NCI-H1436 treated with DMSO at 0.1 percent for 48 hours (cell line): ENCODE measurements at places on chromosomes 2 and 18.

DNA sequence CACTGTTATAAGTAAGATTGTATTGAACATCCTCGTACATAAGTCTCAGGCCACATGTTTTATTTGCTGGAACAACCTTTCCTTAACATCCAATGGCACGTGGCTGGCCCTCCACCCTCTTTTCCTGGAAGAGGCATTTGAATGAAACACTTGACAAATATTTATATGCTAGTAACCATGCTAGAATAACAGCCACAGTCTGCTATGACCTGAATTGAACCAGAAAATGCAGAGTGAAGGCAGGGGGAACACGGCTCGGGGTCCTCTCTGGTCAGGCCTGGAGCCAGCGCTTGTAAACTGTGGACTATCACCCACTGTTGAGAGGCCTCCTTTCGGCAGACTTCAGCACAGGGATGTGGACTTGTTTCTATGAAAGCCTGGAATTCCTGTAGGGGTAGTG lies 198.2 kb upstream of the COPS8 start:
- DNase-seq = no peak

DNA sequence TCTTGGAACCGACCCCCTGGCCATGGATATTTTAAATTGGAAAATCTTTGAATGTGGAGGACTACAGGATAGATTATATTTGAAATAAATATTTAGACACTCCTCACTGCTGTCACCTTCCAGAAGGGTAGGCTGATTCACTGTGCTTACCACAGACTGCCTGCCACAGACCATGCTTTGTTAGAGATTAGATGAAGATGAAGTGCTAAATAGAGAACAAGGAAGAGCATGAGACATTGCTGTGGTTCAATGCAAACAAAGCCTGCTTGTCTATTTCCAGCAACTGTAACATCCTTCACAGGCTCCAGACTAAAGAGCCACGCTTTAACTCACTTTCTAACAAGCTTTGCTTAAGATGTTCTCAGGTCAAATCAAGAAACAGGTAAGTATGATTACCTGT lies 81.0 kb upstream of the TMEM17 start:
- DNase-seq = no peak

DNA sequence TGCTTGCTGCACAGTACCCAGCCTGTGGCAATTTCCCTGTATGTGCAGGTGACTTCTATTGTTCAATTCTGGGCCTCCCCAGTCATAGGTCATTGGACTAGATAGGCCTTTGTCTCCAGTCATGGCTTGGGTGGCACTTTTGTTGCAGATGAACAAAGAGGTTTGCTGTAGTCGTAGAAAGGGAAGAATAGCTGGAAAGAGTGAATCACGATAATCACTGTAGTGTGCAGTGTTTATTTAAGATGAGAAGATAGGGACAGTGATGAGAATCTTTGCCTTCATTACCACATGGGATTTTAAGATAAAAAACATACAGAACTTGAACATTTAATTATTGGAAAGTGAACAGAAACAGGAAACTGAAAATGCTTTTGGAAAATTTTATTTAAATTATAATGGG lies 156.1 kb upstream of the CYRIA start:
- peak; percentile 83 for DNase-seq

- DNase-seq = no peak
These were observed 46.7 kb upstream of the ZNF804A start for GRCh38 chr2:184551626-184552025.

- no peak for DNase-seq
These were observed 81.3 kb downstream of the LIMS1 start for GRCh38 chr2:108615480-108616090.

DNA sequence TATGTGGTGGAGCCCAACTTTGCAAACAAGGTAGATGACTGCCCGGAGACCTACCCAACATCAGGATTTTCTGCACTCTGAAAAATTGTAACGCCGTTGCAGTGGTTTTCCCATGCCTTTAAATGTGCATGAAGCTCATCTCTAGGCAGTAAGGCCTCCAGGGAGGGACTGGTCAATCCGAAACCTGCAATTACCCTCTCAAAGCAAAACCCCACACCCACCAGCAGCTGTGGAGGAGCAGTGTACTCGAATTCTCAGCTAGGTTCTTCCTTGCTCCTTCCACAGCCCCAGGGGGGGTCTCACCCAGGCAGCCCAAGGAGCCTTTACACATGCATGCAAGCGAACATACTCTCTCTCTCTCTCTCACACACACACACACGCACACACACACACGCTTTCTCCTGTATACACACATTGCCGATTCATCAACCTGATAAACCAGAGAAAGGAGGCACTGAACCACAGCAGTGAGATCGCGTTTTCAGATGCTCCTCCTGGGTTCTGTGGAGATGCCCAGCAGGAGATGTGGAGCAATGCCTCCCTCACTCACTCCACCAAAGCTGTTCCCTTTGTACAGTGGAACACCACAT lies 109.2 kb downstream of the VIT start:
- no peak for DNase-seq

- no peak for DNase-seq
These were observed 291.0 kb upstream of the ACVR2A start for GRCh38 chr2:147553775-147554271.

GRCh38 chr18:79252904-79253633 lies 142.7 kb upstream of the NFATC1 start:
- DNase-seq = no peak

DNA sequence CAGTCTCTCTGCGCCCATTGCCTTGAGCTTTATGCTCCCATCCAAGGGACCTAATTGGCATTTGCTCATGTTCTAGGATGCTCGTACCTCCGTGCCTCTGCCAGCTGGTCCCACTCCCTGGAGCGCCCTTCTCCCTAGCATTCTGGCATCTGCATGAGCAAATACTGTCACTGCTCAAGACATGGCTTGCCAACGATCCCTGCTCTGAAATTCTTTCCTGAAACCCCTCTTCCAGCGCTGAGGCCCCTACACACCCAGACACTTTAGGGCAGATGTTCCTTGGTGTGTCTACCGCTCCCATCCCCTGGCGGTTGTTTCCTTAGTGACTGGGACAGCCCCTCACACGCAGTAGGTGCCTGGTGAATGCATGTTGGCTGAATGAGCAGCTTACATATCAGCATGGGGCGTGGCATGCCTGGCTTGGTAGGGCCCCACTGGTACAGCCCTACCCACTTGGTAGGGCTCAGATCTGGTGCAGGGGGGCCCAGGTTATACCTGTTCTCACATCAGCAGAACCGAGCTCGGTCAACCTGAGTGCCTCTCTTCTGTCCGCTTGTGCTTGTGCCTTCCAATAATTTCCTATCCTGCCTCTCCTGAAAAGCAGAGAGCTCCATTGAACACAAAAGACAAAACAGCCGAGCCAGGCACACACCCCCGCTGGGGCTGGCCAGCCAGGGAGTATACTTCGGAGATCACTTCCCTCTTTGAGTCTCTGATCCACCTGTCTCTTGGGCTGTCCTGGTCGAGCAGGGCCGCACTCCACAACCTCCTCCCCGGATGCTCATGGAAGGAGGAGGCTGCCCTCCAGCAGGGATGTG lies 59.2 kb downstream of the INHBB start:
- no peak for DNase-seq

DNA sequence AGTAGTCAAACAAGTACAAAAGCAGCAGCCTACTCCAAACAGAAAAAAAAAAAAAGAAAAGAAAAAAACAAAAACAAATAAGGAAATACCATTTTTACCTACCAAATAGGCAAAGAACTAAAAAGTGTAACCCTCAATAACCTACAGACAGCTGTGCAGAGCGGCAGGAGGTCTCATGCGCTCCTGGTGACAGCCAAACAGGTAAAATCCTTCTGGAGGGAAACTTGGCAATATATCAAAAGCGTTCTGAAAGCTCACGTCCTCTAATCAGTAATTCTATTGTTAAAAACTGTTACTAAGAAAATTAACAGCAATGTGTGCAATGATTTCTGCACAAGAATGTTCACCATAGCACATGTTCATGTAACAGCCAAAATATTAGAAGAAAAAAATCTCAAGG lies 105.6 kb downstream of the AFF3 start:
- DNase-seq = no peak

- no peak for DNase-seq
These were observed 67.3 kb downstream of the NDUFA10 start for GRCh38 chr2:239957681-239958472.
